ENCODE measurements at places on chromosomes 6 and 20.

DNA sequence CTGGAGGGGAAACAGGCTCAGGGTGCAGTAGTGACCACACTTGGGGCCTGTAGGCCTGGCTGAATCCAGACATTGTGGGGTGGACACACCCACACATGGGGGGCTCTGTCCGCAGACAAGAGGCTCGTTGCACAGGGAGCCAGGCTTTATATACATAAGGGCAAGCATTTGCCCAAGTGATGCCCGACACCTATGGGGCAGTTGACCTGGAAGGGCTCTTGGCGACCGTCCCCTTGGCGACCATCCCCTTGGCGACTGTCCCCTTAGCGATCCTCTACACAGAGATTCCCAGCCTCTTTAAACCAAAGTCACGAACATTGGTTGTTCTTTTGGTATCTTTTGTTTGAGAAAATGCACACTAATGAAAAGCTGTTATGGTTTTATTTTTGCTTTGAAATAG is 2.7 kb downstream of the TOX2 start:
- peak; percentile 62 for DNase-seq

GRCh38 chr6:53258076-53258773 is 90.5 kb downstream of the ELOVL5 start:
- DNase-seq, result no peak

DNA sequence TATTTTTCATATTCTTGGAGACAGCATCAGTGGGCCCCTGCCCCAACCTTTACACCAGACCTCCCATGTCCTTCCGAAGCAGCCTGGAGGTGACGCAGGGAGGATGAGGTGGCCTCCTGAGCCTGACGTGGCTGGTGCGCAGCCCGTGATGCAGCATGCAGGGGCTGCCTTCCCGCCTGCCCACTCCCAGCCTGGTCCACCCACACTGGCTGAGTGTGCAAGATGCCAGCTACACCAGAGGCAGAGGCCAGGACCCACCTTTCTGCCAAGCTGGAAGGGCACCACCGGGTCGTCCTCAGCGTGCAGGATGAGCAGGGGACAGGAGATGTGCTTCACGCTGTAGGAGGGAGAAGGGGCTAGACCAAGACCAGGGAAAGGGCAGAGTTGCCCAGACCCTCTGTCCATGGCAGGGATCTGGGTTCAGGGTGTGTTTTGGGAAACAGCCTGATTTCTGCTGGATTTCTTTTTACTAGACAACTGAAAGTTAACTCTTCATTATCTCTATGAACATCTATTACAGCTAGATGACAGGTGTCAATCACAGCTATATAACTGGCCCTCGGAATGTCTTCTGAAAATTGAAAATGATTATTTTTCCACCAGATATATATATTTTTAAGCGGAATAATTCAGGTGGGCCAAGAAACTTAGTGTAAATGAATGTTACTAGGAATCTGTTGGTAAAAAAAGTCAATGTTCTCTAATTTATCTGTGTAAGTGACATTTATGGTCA is 55.6 kb downstream of the PYGB start:
- DNase-seq, result no peak

- no peak for DNase-seq
Measured at GRCh38 chr6:139625998-139626975, 251.8 kb upstream of the CITED2 start.

- no peak for DNase-seq
Measured at GRCh38 chr20:2955257-2955970, 82.1 kb downstream of the PTPRA start.

- no peak for DNase-seq
Measured at GRCh38 chr20:51447097-51447764, 95.3 kb downstream of the NFATC2 start.

DNA sequence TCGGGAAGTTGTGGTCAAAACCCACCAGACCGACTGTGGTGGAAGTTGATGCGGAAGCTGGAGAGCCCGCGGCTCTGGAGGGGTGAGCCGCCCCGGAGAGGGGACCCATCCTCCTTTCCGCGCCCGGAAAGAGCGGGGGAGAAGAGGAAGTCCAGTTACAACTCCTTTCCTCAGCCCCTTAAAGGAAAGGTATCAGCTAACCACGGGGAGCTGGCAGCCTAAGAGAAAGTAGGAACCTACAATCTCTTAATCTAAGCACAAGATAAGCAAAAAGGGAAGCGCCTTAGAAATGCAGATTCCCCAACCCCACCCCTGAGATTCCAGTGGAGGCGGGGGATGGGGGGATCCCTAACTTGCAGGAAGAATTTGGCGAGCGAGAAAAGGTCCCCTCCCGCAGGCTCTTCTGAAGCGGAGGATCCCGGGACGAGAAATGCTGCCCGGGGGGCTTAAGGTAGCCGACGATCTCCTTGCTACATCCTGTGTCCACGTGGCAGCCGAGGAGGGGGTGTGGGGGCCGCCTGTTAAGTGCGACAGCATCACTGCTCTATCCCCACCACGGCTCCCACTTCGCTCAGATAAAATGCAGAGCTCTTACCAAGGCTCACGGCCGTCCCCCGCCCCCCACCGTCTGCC is 87.5 kb downstream of the ZFP64 start:
- no peak for DNase-seq

- DNase-seq, result no peak
Measured at GRCh38 chr6:37739618-37740017, 41.9 kb upstream of the MDGA1 start.

GRCh38 chr6:14544666-14545065 is 427.1 kb downstream of the CD83 start:
- no peak for DNase-seq

GRCh38 chr6:83878902-83879644 is 19.6 kb downstream of the CYB5R4 start:
- DNase-seq, result no peak

- DNase-seq, result peak; percentile 46
Measured at GRCh38 chr6:31769684-31770371, 7.3 kb downstream of the VWA7 start.

- DNase-seq, result no peak
Measured at GRCh38 chr6:41707565-41708200, 27.7 kb downstream of the TFEB start.

GRCh38 chr6:145824344-145824743 is 9.7 kb upstream of the FBXO30 start:
- DNase-seq, result no peak

DNA sequence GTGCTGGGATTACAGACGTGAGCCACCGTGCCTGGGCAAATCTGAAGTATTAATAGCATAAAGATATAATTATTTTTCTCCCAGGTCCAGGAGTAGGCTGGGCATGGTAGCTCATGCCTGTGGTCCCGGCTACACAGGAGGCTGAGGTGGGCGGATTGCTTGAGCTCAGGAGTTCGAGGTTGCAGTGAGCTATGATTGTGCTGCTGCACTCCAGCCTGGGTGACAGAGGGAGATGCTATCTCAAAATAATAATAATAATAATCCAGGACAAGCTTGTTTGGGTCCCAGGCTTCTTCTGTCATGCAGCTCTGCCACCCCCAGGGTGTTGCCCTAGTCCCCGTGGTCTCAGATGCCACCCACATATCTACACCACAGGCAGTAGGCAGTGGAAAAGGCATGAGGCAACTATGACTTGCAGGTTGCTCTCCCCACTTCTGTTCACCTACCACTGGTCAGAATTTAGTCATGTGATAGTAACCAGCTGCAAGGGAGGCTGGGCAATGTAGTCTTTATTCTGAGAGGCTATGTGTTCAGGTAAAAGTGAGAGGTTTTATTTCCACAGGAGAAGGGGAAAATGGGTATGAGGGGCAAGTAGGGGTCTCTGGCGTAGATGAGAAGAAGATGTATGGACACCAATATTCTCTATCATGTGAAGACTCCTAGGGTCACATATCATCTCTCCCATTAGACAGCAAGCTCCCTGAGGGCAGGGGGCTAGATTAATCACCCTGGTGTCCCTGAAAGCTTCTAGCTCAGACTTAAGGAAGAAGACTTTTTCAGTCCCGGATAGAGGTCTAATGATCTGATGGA is 25.7 kb downstream of the TCF15 start:
- DNase-seq, result no peak

- no peak for DNase-seq
Measured at GRCh38 chr6:121791396-121792315, 356.2 kb downstream of the GJA1 start.

GRCh38 chr6:15508931-15509330 is 153.9 kb downstream of the DTNBP1 start:
- no peak for DNase-seq

GRCh38 chr6:159620947-159621346 is 72.1 kb downstream of the SOD2 start:
- DNase-seq, result no peak

- peak; percentile 85 for DNase-seq
Measured at GRCh38 chr6:3457710-3458602, 1.1 kb upstream of the SLC22A23 start.

DNA sequence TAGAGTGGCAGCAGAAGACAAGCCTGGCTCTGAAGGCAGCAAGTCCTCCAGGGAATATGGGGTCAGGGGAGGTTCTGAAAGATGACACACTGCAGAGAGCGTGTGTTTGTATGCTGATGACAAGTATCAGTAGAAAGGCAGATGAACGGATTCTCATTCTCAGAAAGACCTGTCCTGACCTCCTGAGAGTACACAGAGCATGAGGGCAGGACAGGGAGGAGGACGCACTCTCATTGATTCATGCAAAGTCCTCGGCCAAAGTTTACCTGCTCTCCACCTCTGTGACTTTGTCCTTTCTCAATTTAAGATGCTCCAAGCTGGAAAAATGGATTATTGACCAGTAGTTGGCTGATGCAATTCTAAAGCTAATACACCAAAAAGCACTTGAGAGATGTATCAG is 156.7 kb downstream of the LPA start:
- no peak for DNase-seq

DNA sequence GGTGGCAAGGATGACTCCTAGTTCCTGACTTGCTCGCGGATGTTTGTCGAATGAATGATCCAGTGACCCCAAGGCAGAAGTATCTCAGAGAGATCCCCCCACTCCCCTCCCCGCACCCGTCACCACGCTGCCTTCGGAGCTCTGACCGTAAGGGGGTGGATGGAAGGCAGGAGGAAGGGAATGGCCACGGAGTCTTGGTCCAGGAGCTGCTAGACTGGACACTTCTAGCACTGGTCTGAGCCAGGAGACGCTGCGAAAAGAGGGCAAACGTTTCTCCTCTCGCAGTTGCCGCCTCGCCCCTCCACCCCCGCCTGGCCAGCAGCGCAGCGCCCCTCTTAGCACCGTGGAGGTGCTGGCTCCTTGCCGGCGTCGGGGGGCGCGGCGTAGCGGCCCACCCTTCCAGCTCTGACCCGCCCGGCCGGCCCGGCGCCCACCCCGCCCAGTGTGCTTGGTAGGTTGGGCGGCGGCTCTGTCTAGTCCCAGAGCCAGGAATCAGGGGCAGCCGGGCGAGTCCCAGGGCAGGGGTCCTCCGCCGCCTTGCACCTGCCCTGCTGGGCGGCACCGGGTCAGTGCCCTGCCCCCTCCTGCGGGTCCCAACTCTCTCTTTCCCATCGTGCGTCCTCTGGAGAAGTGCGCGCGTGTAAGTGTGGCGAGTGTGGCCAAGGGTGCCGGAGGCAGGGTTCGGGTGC is 2.4 kb upstream of the DBNDD2 start:
- DNase-seq, result peak; percentile 47

- DNase-seq, result peak; percentile 13
Measured at GRCh38 chr20:21682521-21682954, 22.9 kb upstream of the PAX1 start.

DNA sequence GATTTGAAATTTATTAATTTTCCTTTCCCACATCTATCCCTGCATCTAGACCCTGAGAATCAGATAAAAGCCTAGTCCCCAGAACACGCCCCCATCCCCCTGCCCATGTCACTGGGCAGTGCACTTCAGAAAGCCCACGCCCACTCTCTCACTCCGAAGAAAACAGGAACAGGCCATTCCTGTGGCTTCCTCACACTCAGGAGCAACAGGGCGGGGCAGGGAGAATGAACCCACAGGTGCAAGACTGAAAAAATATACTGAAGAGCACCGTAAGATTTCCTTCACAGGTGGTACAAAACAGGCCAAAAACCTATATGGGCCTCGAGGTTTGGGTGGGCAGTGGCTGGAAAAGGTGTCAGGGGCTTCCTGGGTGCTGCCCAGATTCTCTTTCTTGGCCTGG is 3.4 kb downstream of the OXT start:
- DNase-seq, result no peak

- DNase-seq, result no peak
Measured at GRCh38 chr6:109472132-109472995, 10.7 kb downstream of the ZBTB24 start.

DNA sequence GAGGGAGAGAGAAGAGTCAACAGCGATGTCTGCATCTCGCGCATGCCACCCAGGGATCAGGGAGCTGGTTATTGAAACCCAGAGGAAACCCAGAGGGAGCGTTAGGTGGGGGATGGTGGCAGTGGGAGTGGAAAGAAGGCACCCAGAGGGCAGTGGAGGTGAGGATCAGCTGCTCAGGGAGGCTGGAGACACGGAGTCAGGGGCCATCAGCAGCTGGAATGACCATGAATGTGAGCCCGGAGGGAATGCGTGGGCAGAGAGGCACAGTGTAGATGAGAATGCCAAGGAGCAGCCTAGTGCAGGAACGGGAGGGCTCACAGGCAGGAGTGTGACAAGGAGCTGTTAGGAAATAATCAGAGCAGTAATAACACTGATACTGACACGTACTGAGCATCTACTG is 36.2 kb downstream of the RSPO4 start:
- no peak for DNase-seq

- no peak for DNase-seq
Measured at GRCh38 chr20:62159839-62160238, 16.3 kb downstream of the SS18L1 start.

- no peak for DNase-seq
Measured at GRCh38 chr6:106724848-106725247, 95.5 kb downstream of the QRSL1 start.

- DNase-seq, result no peak
Measured at GRCh38 chr6:147142684-147143245, 61.5 kb upstream of the STXBP5 start.

DNA sequence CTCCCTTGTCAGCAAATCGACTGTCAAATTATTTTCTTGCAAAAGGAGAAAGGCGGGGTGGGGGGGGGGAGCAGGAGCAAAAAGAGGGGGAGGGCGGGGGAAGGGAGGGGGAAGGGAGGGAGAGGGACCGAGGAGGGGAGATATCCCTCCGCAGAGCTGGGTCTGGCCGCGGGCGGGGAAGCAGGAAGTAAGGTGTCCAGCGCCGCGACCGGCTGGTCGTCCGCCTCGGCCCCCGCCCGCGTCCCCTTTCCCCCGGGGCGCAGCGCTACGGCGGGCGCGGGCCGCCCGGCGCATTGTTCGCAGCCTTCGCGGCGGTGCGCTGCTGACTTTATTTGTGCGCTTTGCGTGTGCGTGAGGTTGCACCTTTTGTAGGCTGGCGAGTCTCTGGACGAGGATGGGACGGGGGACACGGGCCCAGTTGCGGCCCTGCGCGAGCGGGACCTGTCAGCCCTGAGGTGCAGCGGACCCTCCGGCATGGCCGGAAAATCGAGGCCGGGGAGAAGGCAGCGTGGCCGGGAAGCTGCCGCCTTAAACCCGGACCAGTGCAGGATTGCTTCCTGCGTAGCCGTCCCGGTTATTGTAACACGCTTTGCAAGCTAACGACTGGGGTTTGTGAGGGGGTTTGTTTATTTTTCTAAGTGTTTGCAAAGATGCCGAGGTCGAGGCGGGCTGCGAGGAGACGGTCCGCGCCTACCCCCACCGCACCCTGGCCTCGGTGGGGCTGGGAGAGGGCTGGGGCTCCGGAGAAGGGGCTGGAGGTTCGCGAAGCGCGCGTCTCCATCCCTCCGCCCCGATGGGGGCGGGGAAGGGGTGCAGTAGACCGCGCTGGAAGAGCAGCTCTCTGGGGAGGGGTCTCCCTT is 675 bp upstream of the TRERF1 start:
- DNase-seq, result peak; percentile 83

GRCh38 chr20:1627200-1627550 is 7.4 kb upstream of the SIRPB1 start:
- no peak for DNase-seq

Measured in NCI-H1417 (cell line).